ENCODE measurements at places on chromosomes 1 and 21. TPM values are rescaled to one million over a fixed set of nuclear protein-coding genes. Genes with fewer than 3 reads are reported as not detected.
A peak's percentile ranks its signal among the peaks of the same experiment; 100 is the strongest.

DNA sequence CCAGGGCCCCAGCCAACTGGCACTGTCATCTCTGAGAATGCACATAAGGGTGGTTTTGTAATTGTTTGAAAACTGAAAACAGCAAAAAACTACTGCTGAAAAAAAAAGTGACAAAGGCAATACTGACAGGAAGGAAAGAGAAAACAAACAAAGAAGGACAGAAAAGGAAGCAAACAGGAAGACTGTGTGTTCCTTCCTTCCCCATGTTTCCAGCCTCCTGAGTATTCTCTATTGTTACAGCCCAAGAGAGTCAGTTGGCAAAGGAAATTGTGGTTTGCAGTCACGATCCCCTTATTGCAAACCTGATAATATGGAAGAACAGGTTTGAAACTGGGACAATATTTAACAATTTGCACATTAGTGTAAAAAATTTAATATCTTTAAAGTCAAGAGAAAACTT is 1177.6 kb downstream of the PLA2G4A start:
- ATAC-seq, result no peak

- ATAC-seq, result peak; percentile 76
Measured at GRCh38 chr1:36585569-36586548, 103.1 kb upstream of the CSF3R start.

DNA sequence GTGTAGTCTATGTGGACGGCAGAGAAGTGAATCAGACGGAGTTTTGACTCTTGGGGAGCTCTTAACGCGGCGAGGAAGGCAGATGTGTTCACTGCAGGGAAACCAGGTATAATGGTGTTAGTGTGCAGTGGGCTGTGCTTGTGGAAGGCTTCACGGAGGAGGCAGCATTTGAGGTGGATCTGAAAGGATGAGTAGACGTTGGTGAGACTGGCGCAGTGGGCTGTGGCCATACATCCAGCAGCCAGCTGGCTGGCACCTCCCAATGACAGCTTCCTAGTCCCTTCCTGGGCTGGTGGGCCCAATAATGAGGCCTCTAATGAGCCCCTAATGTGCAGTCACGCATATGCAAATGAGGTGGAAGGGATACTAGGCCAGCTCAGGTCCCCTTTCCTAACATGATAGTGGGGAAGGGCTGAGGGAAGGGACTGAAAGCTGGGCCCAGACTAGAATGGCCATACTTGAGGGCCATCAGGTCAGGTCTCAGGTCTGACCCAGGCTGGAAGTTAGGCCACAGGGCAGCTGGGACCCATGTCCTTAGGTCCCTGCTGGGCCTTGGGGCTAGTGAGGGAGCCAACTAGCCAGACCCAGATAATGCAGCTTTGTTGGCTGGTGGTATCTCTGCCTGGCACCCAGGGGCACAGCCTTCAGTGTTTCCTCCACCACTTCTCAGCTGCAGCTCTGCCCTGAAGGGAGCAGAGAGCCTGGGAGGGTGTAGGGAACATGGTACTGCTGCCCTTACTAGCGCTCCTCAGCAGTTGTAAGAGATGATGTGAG is 3.8 kb downstream of the MAP7D1 start:
- no peak for ATAC-seq

DNA sequence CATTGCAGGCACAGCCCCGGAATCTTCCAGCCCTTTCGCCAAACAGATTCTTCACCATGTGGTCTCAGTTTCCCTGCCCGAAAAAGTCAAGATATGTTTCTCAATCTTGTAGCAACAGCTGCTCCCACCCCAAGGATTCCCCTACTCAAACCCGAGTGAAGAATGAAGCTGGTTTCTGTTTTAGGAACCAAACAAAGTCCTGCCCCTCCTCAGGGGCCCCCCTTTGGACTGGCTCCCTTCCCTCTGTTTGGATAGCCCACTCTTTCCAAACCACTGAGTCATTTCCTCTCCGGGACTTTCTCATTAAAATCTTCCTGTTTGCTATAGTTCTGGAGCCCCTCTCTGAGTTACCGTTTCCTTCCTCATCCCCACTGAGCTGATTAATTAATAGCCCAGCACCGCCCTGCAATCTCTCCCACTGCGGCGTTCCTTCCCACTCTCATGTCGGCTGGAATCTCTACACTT is 100.9 kb downstream of the TSEN15 start:
- peak; percentile 72 for ATAC-seq

- ATAC-seq, result no peak
Measured at GRCh38 chr1:43659212-43660166, 9.5 kb downstream of the KDM4A start.

DNA sequence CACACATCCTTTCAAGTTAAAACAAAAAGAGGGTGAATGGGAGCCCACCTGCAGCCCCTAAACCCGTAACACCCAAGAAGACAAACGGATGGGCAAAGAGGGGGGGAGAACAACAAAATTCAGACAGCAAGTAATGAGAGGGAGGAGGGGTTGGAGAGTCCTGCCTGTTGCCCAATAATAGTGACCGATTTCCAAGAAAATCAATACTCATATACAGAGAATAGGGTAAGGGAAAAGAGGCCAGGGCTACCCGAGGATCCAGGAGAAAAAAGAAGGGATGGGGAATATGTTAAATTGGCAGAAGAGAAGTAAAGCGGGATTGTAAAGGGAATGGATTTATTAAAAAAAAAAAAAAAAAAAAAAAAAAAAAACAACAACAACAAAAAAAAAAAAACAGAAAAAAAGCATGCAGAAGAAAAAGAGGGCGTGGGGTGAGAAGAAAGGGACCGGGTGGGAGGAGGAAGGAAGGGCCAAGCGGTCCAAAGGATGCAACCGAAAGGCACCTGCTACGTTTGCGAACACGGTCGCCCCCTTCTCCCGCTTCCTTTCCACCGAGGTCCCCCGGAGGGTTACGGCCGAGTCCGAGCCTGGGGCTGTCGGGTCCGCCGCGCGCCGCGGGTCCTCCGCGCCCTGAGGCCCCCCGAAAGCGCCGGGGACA is 930 bp downstream of the SLC30A10 start:
- ATAC-seq, result no peak

DNA sequence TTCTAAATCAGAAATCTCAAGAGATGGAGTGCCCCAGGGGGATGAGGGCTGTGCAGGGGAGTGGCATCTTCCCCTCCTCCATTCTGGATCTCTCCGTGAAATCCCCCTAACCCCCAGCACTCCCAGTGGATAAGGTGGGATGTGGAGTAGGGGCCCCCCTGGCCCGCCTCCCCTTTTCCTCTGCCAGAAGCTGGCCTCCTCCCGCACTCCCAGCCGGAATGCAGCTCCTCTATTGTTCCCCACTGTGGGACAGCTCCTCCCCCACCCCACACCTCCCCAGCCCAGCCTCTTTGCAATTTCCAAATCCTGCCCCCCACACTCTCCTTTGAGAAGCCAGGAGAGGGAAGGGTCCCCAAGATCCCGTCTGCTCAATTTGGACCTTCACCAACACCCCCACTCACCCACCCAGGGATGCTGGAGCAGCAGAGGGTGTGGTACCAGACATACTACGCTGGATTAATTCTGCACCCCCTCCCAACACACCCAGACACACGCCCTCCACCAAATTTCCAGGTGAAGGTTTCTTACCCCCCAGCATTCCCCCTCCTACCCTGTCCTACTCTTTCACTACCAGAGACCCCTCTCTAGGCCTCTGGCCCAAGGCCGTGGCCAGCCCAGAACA is 1.9 kb downstream of the MEX3A start:
- ATAC-seq, result no peak

GRCh38 chr1:23530747-23531561 is at the start of gene E2F2:
TSS of gene E2F2 (minus strand) at chr1:23531233. CDS start at chr1:23530793, 440 bp downstream.
- peak; percentile 98 for ATAC-seq

GRCh38 chr1:32773018-32773763 is 44.0 kb downstream of the YARS1 start:
- ATAC-seq, result peak; percentile 72

GRCh38 chr1:158148468-158148867 is 32.2 kb upstream of the CD1D start:
- no peak for ATAC-seq

DNA sequence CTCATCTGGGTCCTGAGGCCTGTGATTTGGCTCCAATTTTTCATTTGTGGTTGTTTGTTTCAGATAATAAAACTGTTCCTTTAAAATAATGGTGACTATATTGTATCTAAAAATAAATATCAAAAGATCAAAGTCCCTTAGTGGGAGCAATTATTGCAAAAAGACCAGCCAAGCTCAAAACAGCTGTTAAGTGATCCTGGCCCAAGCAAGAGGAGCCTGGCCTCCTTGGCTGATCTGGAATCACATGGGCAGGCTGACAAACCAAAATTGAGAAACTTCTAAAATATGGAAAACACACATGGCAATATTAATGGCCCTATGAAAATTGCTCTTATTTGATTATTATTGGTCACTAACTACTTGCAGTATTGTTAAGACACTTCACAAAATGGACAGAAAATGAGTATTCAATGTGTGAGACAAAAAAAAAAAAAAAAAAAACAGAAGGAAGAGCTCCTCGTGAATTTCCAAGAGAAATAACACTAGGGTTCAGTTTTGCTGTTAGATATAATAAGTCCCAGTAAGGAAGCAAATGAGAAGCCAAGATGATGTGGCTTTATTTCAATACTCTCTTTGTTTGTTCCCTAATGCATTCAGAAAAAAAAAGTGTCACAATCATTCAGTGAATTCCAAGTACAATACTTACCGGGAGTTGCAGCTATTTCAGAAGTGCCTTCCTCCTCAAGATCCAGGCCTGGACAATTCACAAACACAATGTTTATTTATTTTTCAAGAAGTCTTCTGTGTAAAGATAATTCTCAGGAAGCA is 105.1 kb downstream of the SEC16B start:
- no peak for ATAC-seq

GRCh38 chr21:34205811-34206571 is 132.6 kb downstream of the MRPS6 start:
- no peak for ATAC-seq

GRCh38 chr1:89556726-89557444 is 32.3 kb downstream of the LRRC8B start:
- peak; percentile 62 for ATAC-seq

DNA sequence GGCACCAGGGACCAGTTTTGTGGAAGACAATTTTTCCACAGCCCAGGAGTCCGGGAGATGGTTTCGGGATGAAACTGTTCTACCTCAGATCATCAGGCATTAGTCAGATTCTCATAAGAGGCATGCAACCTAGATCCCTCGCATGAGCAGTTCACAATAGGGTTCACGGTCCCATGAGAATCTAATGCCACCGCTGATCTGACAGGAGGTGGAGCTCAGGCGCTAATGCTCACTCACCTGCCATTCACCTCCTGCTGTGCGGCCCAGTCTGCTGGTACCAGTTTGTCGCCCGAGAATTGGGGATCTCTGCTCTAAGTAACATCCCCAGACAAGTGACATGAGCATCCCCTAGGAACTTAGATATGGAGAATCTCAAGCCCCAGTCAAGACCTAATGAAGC is 180.7 kb downstream of the COQ8A start:
- ATAC-seq, result no peak

GRCh38 chr1:5980314-5981008 is 11.8 kb downstream of the NPHP4 start:
- peak; percentile 61 for ATAC-seq

GRCh38 chr1:204409123-204409522 is 2.5 kb downstream of the PPP1R15B start:
- no peak for ATAC-seq

DNA sequence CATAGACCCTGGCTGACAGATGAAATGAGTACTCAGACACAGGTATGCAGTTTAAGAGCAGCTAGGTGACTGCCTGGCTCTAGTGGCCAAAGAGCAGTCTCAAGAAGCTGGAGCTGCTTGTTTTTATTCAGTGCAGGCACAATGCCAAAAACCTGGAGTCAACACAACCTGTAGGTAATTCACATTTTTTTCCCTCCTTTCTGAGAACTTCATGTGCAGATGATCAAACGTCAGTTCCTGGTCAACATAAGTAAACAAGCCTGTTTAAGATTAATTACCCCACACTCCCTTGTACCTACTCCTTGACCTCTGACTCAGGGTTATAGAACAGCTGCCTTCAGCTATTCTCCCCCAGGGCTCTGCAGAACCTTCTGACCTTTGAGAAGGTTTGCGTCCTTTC is 17.3 kb upstream of the ACADM start:
- ATAC-seq, result no peak

- no peak for ATAC-seq
Measured at GRCh38 chr1:244820131-244820530, 15.3 kb upstream of the COX20 start.

DNA sequence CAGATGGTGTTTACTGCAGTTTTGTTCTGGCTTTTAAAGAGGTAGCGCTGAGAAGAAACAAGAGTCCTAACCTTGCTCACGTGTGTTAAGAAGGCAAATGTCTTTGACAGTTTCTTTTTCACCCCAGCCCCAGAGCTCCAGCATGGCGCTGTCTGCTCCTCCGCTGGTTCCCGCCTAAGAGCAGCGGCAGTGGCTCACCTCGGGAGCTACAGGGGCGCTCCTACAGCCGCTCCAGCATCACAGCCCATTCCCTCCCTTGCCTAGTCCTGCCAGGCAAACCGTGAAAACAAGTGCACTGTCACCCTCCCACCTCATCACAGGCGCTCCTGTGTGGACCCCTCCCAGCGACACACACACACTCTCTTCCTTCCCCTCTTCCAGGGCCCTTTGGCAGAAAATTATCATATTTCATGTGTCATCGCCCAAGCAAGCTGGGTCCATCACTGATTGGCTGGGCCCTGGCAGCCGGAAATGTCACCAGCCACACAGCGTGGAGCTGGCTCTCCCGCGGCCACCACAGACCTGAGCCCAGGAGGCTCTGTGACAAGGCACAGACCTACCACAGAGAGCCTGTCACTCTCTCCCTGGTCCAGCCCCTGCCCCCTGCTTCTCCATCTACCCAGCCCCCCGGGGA is 1.2 kb upstream of the HIVEP3 start:
- peak; percentile 94 for ATAC-seq

DNA sequence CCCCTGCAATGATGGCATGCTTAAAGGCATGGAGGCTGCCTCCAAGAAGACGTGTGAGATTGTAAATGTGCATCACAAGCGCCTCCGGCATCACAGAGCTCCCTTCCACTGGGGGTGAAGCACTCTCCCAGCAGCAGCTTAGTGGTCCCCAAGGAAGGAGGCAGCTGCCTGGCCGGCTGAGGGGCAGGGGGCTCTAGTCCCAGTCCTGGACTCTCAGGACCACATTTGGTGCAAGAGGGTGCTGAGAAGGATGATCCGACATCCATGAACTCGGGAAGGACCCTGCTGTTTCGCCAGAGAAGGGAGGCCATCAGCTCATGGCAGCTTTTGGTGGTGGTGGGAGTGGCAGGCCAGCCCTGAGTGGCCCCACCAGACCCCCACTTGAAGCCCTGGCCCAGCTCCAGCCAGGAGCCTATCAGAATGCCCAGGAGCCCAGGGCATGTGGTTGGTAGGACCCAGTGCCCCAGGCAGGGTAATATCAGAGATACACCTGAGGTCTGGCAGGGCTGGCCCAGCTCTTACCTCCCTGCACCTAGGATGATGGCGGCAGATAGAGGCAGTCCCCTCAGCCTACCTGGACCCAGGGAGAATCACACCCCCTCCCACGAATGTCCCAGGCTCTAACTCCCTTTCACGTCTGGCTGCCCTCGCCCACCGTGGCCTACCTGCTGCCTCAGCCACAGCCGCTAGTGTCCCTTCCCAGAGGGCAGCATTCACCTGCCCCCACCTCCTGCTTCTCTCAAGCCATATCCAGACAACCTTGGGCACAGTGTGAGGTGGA is 2.4 kb upstream of the WNT9A start:
- no peak for ATAC-seq

Gene POMGNT1
- 89.5 TPM for total RNA-seq

Gene TMEM81
- total RNA-seq, result 9.6 TPM

Gene SMCP
- not detected for total RNA-seq

Gene FH
- 103 TPM for total RNA-seq

Gene MXRA8
- 30.0 TPM for total RNA-seq

Gene ETV3L
- total RNA-seq, result not detected

Gene GNAT2
- total RNA-seq, result not detected

Gene COL9A2
- total RNA-seq, result 1.4 TPM

Gene AADACL3
- 0.13 TPM for total RNA-seq

Gene KCNJ9
- 7.0 TPM for total RNA-seq

Gene ADAMTSL4
- total RNA-seq, result 7.1 TPM

Gene KLHDC8A
- total RNA-seq, result 32.5 TPM

Gene OR6K6
- total RNA-seq, result 0.21 TPM

Measured in motor neuron (in vitro differentiated cells).